Ovary (tissue), 10 donors: ENCODE measurements at places on chromosomes 3 and 15. TPM values are rescaled to one million over a fixed set of nuclear protein-coding genes. Genes with fewer than 3 reads are reported as not detected.

DNA sequence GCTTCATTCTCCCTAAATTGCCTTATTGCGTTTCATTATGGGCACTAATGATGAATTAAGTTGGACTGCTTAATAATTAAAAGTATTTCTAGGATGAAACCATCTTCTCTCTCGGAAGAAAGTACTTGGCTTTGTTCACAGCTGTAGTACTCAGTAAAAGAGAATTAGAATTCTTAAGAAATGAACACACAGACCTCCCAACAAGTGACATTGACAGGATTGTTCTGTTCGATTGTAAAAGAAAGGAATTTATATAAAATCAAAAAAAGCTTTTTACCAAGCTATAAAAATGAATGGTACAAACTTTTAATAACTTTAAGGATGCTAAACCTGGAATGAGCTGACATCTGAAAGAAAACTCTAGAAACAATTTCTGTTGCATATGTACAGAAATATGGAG is 416.4 kb upstream of the THRB start:
- no peak for DNase-seq

DNA sequence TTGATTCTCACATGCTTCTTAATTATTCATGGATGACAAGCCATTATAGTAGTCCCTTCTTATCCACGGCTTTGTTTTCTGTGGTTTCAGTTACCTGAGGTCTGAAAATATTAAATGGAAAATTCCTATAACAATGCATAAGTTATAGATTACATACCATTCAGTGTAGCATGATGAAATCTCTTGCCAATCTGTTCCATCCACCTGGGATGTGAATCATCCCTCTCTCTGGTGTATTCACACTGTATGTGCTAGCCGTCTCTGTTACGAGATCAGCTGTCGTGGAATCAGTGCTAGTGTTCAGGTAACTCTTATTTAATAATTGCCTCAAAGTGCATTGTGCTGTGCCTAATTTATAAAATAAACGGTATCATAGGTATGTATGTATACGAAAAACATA is 5.2 kb downstream of the WDR5B start:
- DNase-seq, result no peak

- no peak for DNase-seq
These were observed 10.8 kb upstream of the ZFYVE19 start for GRCh38 chr15:40796041-40796440.

- DNase-seq, result no peak
These were observed 19.1 kb upstream of the ATP13A3 start for GRCh38 chr3:194505791-194506415.

DNA sequence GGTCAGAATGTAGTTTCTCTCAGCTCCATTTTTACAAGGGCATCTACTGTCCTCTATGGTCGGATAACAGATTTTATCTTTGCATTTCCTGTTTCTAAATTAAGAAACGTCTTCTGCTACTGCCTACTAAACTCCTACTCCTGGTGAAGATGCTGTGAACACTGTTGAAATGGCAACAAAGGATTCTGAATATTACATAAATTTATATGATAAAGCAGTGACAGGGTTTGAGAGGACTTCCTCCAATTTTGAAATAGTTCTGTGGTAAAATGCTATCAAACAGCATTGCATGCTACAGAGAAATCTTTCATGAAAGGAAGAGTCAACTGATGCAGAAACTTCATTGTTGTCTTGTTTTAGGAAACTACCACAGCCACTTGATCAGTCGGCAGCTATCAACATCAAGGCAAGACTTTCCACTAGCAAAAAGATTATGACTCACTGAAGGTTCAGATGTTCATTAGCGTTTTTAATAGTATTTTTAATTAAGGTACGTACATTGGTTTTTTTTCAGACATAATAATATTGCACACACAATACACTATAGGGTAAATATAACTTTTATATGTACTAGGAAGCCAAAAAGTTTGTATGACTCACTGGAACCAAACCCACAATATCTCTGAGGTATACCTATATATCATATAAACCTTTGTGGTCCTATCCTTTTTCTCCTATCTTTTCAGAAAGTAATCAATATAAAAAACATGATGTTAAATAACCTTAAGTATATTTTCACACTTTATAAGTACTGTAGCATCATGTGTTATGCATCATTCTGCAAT is 156.1 kb downstream of the STAG1 start:
- no peak for DNase-seq

DNA sequence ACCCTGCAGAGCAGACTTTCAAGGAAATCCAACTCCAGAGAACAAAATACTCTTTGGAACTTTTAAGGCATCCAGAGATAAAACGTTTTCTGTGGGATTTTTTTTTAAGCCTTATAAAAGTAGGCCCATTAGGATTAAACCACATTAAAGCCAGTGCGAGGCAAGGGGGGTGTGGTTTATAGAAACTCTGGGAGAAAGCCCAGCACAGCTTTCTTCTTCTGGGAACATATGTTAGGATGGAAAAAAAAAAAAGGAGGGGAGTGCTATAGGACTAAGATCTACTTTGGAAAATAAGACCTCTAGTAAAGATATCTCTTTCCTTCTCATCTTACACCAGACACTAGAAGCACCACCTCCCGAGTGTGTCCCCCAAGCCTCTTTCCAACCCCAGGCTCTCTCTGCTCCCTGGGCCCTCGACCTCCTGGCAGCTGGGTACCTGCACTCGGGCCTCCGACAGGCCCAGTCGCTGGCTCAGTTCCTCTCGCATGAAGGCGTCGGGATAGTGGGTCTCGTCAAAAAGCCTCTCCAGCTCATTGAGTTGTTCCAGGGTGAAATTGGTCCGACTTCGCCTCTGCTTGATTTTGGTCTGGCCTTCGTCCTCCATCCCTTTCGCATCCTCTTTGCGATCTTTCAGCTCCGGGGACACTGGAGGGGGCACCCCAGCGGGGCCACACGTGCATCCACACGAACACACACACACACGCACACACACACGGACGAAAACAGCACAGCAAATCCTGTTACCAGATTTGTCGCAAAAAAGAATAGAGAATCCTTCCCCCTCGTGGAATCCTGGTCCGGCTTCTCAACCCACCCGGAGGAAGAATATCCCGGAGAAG is 3.8 kb downstream of the SHOX2 start:
- DNase-seq, result no peak

- DNase-seq, result no peak
These were observed 176.9 kb downstream of the TNIK start for GRCh38 chr3:171283183-171283847.

DNA sequence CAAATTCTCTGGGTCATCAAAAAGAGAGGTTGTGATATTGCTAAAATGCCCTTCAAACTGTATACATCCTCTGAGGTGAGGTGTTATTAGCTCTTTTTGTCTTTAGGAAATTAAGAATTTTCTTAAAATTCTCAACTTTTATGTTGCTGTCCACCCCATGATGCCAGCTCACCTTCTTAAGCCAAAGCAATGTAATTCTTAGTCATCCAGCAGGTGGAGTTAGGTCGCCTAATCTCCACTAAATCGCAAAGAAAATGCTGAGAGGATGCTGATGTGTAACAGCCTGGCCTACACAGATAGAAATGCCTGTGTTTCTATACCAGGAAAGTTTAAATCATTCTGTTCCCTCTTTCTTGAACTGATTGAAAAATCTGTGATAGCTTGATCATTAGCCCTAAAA is 770.2 kb upstream of the ALCAM start:
- DNase-seq, result no peak

DNA sequence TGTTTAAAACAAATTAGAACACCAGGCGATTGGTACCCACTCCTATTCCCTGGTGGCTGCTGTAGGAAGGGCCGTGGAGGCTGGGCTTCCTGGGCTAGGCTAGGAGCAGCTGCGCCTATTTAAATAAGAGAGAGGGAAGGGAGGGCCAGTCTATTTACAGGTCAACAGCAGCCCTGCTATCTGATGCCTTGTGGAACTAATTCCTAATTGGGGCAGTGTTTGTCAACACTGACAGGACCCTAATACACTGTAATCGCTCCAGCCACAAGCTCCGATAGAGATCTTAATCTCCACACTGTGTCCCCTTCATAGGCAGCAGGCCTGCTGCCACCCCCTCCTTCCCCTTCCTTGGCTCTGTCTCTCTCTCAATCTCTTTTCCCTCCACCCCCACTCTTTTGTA is 116.9 kb upstream of the SOX14 start:
- DNase-seq, result no peak

DNA sequence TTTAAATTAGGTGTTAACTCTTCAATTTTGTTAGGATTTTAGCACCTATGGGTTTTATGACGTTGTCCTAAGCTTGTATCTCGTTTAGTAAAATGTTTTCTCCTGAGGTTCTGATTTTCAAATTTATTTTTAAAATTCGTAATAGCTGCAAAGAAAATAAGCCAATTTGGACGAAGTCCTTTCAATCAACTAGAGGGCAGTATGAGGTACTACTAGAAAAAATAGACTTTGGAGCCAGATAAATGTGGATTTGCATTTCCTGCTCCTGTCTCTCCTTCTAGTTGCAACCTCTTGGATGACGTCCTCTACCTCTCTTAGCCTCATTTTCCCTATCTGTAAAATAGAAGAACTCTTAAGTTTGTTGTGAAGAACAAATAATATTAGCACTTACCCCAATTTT is 81.1 kb downstream of the SLTM start:
- no peak for DNase-seq

Gene RETNLB
- polyA plus RNA-seq, result not detected

Gene CELSR3
- polyA plus RNA-seq, result 0.48 TPM

Gene SIDT1
- 0.34 TPM for polyA plus RNA-seq

Gene PPP1R14D
- polyA plus RNA-seq, result not detected

Gene ADAMTSL3
- polyA plus RNA-seq, result 0.96 TPM
